Esophagus muscularis mucosa (tissue), 4 donors: ENCODE measurements at places on chromosomes 3 and 15.
A peak's percentile ranks its signal among the peaks of the same experiment; 100 is the strongest.

DNA sequence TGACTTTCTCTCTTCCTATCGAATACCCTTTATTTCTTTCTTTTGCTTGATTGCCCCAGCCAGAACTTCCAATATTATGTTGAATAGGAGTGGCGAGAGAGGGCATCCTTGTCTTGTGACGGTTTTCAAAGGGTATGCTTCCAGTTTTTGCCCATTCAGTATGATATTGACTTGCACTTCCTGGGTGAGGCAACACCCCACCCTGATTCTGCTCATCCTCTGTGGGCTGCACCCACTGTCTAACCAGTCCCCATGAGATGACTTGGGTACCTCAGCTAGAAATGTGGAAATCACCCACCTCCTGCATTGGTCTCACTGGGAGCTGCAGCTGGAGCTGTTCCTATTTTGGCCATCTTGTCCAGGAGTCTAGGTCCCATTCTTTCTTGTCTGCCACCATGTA lies 44.8 kb upstream of the KCNH8 start:
- no peak overlapping the region for H3K27ac ChIP-seq
- DNase-seq: no peak
- H3K4me3 ChIP-seq: no peak overlapping the region
- H3K36me3 ChIP-seq: no peaks in the 10 kb centered on the region
- H3K27me3 ChIP-seq: no peaks in the 10 kb centered on the region

DNA sequence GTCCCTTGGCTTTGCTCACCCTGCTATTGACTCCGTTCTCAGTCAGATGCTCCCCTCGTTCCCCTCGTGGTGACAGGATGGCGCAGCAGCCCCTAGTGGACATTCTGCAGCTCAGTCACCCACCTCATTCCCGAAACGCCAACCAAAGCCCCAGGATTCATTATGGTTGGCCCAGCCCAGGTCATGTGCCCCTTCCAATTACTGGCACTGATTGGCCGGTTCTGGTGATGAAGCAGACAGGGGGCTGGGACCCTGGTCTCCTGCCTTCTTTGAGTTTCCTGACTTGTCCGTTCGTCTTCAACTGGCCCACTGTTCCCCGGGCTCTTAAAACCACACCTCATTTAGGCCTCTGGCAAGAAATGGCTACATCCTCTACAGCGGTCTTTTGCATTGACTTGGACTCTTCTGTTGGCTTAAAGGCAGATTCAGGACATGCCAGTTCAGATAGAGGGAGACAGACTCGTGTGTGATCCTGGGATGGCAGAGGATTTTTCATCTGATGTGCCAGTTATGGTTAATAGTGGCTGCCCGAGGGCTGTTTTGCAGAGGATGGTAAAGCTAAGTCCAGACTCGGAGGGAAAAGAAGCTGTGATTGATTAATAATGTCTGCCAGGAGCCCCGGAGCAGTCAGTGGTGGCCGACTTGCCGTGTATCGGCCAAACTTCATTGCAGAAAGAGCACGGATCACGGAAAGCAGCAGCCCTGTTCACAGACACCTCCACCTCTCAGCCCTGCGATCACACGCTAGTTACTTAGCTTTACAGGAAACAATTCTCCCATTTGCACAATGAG lies 37.8 kb downstream of the LSM3 start:
- no peaks in the 10 kb centered on the region for H3K4me1 ChIP-seq
- H3K36me3 ChIP-seq: no peaks in the 10 kb centered on the region
- no peak overlapping the region for H3K27ac ChIP-seq

- no peaks in the 10 kb centered on the region for H3K36me3 ChIP-seq
- H3K27me3 ChIP-seq: no peaks in the 10 kb centered on the region
- no peak overlapping the region for H3K4me3 ChIP-seq
- DNase-seq: no peak
- no peaks in the 10 kb centered on the region for H3K4me1 ChIP-seq
These were observed 8.4 kb upstream of the GSK3B start for GRCh38 chr3:120102674-120103073.

GRCh38 chr15:66786222-66786621 lies 84.2 kb downstream of the SMAD6 start:
- no peak for DNase-seq
- H3K4me3 ChIP-seq: no peak overlapping the region
- no peaks in the 10 kb centered on the region for H3K27me3 ChIP-seq
- peaks cover 27% of the 10 kb centered on the region for H3K4me1 ChIP-seq

GRCh38 chr3:172087602-172088580 lies 48.5 kb downstream of the FNDC3B start:
- no peak overlapping the region for H3K27ac ChIP-seq
- H3K4me3 ChIP-seq: no peak overlapping the region
- no peak for DNase-seq
- no peaks in the 10 kb centered on the region for H3K36me3 ChIP-seq
- peaks cover 32% of the 10 kb centered on the region for H3K4me1 ChIP-seq

DNA sequence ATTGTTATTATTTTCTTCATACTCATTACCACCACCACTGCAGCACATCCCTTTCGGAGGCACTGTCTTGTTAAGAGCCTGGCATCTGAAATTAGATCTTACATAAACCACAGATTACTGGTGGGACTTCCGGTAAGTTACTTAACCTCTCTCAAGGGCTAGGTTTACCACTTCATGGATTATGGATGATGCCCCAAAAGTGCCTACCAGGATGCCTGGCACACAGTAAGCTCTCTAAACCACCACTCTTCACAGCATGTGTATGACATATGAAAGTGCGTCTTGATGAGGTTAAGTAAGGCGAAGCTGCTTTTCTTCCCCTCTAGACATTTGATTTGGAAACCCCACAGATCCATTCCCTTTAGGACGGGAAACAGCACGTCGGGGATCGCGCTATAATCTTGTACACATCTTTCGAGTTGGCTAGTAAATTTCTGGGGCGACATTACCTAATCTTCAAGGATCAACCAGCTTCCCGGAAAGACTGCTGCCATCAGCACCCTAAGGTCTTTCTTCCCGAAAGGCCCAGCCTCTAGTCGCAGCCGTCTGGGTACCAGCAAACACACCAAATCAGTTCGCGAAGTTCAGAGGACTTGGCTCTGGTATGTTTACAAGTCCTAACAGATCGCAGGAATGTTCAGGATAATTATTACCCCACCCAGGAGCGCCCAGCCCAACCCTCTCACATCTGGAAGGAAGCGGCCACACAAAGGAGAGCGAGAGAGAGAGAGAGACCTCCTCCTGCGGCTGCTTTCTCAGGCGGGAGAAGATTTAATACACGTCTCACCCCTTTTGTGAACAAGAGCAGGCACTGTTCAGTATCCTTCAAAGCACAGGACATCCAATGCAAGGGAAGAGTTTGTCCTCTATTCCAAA lies 155.1 kb upstream of the FRMD4B start:
- no peak overlapping the region for H3K27ac ChIP-seq
- peak overlapping the region; percentile 54 for H3K4me3 ChIP-seq
- peaks cover 13% of the 10 kb centered on the region for H3K4me1 ChIP-seq
- H3K27me3 ChIP-seq: no peaks in the 10 kb centered on the region

DNA sequence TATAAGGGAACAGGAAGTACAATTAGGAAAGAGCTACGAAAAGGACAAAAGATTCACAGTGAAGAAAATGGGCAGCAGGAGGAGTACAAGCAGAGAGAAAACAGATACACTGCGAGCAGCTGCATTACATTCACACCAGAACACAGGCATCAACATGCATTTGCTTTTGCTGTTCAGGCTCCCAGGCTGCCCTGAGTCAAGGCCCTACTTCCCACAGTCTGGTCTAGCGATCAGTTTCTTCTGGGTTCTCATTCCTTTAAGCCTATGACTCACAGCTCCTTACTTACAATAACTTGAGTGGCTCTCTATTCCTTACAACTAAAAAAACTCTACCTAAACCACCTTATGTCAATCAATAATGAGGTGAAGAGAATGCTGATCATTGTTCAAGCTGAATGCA lies 24.5 kb upstream of the ZNF445 start:
- H3K4me3 ChIP-seq: no peak overlapping the region
- no peak for DNase-seq
- H3K4me1 ChIP-seq: peaks cover under 1% of the 10 kb centered on the region
- H3K36me3 ChIP-seq: peaks cover 40% of the 10 kb centered on the region
- H3K27me3 ChIP-seq: no peaks in the 10 kb centered on the region
